Aortic smooth muscle cell (primary cell): ENCODE measurements at places on chromosomes 3 and 15. TPM values are rescaled to one million over a fixed set of nuclear protein-coding genes. Genes with fewer than 3 reads are reported as not detected.

STRA6 gene
- 0.06 and 0.26 TPM in 2 replicates for total RNA-seq

ROPN1 gene
- not detected in 2 replicates for total RNA-seq

MAP3K13 gene
- 13.1 and 17.6 TPM in 2 replicates for total RNA-seq

TERB2 gene
- not detected in 2 replicates for total RNA-seq

C15orf61 gene
- 2.3 and 2.6 TPM in 2 replicates for total RNA-seq

CIDEC gene
- not detected in 2 replicates for total RNA-seq

LZTFL1 gene
- total RNA-seq, result 12.3 and 15.2 TPM in 2 replicates

PRSS50 gene
- total RNA-seq, result not detected in 2 replicates

POU1F1 gene
- not detected in 2 replicates for total RNA-seq

HGD gene
- total RNA-seq, result 0.19 TPM in 1 of 2 replicates, not detected in the other

MOBP gene
- not detected in 2 replicates for total RNA-seq

HRG gene
- total RNA-seq, result not detected in 2 replicates

ALG1L2 gene
- not detected in 2 replicates for total RNA-seq

PLSCR5 gene
- total RNA-seq, result not detected in 2 replicates

ATP8B4 gene
- total RNA-seq, result 0.75 and 1.5 TPM in 2 replicates

FRMD5 gene
- 12.2 and 14.2 TPM in 2 replicates for total RNA-seq

GHSR gene
- not detected in 2 replicates for total RNA-seq

CD47 gene
- total RNA-seq, result 73.5 and 93.0 TPM in 2 replicates

CD86 gene
- total RNA-seq, result under 0.01 TPM in 1 of 2 replicates, not detected in the other

NR2E3 gene
- total RNA-seq, result 0.06 and 0.13 TPM in 2 replicates

GOLGA6B gene
- total RNA-seq, result not detected in 2 replicates

C2CD4B gene
- 0.26 and 0.31 TPM in 2 replicates for total RNA-seq

ROBO2 gene
- total RNA-seq, result 0.81 and 3.2 TPM in 2 replicates

PLA2G4D gene
- total RNA-seq, result not detected in 2 replicates

DNAH12 gene
- under 0.01 and 0.12 TPM in 2 replicates for total RNA-seq

KCNH8 gene
- total RNA-seq, result not detected in 2 replicates

SCG3 gene
- total RNA-seq, result not detected in 2 replicates

OIP5 gene
- 3.7 and 4.9 TPM in 2 replicates for total RNA-seq

LRRC34 gene
- total RNA-seq, result 3.4 and 3.8 TPM in 2 replicates

CALML4 gene
- total RNA-seq, result 1.6 and 2.9 TPM in 2 replicates

AHSG gene
- total RNA-seq, result not detected in 2 replicates

SGO1 gene
- 3.5 and 4.6 TPM in 2 replicates for total RNA-seq

WDR93 gene
- under 0.01 and 0.06 TPM in 2 replicates for total RNA-seq

ZNF501 gene
- 6.1 and 7.3 TPM in 2 replicates for total RNA-seq

CIAO2A gene
- total RNA-seq, result 55.9 and 64.7 TPM in 2 replicates

SLC22A13 gene
- total RNA-seq, result 0.13 and 0.31 TPM in 2 replicates

PTPN23 gene
- 15.6 and 18.7 TPM in 2 replicates for total RNA-seq

CX3CR1 gene
- under 0.01 TPM in 2 replicates for total RNA-seq

CDHR4 gene
- total RNA-seq, result 0.06 TPM in 1 of 2 replicates, not detected in the other

PARP15 gene
- total RNA-seq, result 0.26 and 0.31 TPM in 2 replicates

ZNF80 gene
- total RNA-seq, result 0.06 TPM in 1 of 2 replicates, not detected in the other

RLBP1 gene
- total RNA-seq, result not detected in 2 replicates

GASK1A gene
- total RNA-seq, result 0.62 and 0.92 TPM in 2 replicates

CCDC50 gene
- total RNA-seq, result 101 and 110 TPM in 2 replicates
